Activated effector memory CD4-positive, alpha-beta T cell treated with Interleukin-2 at 50 U/mL for 16 hours (primary cell): ENCODE measurements at places on chromosomes 7 and 10.

DNA sequence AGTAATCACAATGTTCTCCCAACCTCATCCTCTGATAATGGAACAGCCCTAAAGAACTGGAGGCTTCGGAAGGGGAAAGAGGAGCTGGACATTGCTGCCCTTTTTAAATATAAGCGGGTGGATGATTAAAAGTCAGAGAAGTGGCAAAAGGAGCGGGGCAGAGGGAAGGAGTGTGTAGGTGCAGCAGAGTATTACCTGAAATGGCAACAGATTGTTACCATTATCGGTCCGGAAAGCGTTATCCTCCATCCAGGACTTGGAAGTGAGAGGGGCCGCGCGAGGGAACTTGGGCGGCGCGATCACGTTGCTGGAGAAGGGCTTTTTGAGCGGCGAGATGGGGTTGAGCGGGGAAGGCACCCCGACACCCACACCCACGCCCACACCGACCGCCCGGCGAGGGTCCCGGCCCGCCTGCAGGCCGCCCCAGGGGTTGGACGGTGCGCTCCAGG lies 51.7 kb downstream of the CPEB3 start:
- no peak for DNase-seq

DNA sequence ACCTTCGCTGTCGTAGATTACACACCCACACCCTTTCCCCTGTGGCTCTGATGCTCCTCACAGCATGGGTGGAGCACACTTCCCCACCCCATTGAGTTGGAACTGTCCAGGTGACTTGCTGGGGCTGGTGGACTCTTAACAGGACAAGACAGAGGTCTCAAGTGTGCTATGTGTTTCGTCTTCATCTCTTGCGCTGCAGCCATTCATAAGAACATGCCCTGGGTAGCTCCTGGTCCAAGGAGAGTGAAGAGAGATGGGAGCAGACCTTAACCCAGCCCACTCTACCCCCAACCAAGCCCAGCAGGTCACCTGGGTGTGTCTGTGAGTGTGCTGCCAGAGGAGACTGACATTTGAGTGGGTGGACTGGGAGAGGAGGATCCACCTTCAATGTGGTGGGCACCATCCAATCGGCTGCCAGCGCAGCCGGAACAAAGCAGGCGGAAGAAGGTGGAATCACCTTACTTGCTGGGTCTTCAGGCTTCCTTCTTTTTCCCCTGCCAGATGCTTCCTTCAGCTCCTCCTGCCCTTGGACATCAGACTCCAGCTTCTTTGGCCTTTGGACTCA lies 112.4 kb downstream of the HTR5A start:
- no peak for DNase-seq

- DNase-seq = peak; percentile 69
Measured at GRCh38 chr7:150451097-150451793, 815 bp downstream of the GIMAP8 start.

DNA sequence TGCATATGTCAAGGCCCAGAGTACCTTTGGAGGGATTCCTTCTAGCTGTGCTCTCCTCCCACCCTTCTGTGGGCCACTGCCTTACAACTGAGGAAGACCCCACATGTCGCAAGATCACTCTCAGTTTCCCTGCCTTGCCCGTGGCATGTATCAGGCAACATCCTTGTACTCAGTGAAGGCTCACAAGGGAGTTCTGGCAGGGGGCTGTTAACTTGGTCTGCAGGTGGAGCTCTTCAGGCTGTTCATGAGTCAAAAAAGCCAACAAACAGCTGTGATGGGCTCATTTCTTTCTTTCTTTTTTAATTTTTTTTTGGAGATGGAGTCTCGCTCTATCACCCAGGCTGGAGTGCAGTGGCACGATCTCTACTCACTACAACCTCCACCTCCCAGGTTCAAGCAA lies 513.0 kb upstream of the ANKRD30A start:
- no peak for DNase-seq

GRCh38 chr10:114697061-114697598 lies 39.1 kb upstream of the ABLIM1 start:
- DNase-seq = no peak

- no peak for DNase-seq
Measured at GRCh38 chr7:15652776-15653290, 33.6 kb downstream of the MEOX2 start.

DNA sequence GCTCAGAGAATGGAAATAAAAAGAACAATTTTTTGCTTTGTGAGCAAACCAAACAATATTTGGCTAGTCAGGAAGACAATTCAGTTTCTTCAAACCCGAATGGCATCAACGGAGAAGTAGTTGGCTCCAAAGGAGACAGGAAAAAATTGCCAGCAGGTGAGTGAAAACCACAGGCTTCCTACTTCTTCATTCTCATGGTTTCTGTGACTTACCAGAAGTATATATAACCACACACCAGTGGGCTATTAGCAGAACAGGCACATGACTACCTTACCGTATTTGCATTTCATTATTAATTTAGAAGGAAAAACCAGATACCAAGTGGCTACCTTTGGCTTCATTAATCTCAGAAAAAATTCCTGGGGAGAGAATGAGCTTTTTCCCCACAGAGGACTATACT lies 8.8 kb downstream of the TDRD1 start:
- no peak for DNase-seq

- no peak for DNase-seq
Measured at GRCh38 chr7:147968046-147968610, 622.4 kb upstream of the C7orf33 start.

DNA sequence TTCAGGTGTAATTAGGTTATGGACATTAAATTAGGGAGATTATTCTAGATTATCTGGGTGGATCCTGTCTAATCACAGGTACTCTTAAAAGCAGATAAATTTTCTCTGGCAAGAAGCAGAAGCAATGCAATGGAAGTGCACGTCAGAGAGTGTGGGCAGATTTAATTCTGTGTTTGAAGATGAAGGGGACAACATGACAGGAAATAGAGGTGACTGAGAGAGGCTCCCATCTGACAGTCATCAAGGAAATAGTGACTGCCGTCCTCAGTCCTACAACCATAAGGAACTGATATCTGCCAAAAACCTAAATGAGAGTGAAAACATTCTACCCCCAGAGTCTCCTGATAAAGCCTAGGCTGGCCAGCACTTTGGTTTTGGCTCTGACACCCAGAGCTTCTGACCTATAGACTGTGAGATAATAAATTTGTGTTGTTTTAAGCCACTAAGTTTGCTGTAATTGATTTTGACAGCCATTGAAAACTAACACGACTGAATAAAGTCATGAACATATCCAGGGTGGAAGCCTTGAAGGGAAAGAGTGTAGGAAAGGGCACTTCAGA lies 30.5 kb upstream of the DDX50 start:
- no peak for DNase-seq

DNA sequence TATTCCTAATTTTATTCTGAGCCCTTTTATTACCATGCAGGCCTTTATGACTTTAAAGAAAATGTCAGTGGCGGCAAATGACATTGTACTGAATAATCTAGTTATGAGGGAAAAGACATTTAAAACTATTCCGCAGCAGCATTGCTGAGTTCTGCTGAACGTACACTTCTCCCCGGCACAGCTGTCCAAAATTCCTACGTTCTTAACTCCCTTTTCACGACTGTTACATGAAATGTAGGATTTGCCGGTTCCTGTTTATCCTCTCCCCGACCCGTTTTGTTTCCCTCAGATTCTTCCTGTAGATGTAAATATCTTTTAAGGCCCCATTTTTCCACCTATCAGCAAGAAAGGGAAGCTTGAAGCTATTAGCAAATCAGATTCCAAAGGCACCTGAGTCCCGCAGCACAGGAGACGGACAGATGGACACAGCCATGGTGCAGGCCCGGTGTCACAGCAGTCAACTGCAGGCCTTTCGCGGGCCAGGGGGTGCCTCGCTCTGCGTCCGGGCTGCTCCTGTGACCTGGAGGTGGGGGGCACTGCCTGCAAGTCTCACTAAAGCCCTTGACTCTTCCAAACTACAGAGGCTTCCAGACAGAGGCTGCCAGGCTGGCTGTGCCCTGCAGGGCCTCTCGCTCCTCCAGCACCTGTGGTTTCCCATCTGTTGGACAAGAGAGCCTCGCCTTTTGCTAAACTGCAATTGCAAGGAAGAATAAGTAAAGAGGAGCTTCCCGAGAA lies 485.0 kb upstream of the MGMT start:
- DNase-seq = no peak

DNA sequence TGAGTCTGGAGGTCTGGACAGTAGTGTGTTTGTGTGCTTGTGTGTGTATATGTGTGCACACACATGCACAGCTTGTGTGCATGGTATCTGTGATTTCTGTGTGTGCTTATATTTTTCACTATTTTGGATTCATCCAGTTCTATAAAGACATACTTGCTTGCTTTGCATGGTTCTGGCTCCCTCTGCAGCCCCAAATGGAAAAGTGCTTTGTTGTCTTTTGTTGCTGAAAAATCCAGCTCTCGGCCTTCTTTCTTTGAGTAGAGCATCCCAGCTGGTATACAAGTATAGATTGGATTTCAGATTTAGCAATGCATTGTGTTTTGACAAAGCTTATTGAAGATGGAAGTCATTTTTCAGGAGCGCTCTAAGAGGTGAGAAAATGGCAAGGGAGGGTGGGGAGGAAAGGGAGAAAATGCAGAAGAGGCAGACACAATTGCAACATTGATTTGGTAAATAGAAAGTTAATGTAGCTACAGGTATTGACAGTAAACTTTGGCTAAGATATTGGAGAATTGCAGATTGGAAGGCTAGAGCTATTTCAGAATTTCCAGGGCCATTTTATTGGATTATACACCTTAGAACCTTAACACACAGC lies 333.9 kb downstream of the AUTS2 start:
- DNase-seq = no peak

DNA sequence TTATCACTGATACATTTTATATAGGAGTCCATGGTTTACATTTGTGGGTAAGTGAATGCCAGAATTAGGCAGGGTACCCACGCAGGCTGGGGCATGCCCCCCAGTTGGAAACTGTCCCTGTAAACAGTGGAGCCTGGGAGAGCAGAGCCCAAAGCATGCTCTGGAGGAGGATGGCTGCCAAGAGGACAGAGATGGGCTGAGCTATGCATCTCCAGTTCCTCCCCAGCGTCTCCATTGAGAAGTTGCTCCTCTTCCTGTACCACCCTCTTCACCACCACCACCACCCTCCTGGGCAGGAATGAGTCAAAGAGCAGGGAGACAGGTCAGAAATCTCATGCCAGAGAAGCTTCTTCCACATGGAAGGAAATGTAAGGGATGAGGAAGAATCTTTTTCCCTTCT lies 67.7 kb upstream of the KMT2E start:
- no peak for DNase-seq

DNA sequence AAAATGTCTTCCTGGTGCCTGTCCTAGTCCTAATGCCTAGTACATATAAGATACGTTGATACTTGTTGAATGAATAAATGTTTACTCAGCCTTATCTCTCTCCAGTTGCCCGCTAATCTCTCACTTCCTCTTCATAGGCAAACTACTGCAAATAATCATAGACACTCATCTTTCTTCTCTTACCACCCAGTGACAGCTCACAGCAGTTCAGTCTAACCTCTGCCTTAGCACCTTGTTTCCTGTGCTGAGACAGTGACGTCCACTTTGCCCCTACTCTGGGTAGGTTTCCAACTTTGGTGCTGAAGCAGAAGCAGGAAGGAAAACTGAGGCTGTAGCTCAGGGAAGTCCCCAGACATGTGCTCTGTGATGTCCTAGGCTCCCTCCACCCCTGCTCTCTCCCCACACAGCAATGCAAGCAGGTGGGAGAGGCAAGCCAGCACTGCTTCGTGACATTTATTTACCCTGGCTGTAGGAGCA lies 45.5 kb upstream of the RHOBTB1 start:
- DNase-seq = no peak

GRCh38 chr7:147593271-147594057 lies 997.1 kb upstream of the C7orf33 start:
- DNase-seq = no peak

DNA sequence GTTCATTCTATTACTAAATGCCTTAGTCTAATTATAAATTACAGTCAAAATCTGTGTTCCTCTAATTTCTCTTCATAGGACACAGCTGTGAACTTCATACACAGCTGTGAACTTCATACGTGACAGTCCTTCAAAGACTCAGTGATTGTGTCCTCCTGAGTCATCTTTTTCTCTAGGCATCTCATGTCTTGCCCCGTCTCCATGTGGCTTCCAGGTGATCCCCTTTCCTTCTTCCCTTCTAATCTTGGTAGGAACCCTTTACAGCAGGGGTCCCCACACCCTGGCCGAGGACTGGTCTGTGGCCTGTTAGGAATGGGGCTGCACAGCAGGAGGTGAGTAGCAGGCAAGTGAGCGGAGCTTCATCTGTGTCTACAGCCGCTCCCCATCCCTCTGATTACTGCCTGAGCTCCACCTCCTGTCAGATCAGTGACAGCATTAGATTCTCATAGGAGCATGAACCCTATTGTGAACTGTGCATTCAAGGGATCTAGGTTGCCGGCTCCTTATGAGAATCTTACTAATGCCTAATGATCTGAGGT lies 14.0 kb upstream of the EIF5AL1 start:
- no peak for DNase-seq

GRCh38 chr7:156833312-156833711 lies 59.7 kb downstream of the LMBR1 start:
- no peak for DNase-seq

- no peak for DNase-seq
Measured at GRCh38 chr10:59949608-59950007, 43.3 kb upstream of the CCDC6 start.

DNA sequence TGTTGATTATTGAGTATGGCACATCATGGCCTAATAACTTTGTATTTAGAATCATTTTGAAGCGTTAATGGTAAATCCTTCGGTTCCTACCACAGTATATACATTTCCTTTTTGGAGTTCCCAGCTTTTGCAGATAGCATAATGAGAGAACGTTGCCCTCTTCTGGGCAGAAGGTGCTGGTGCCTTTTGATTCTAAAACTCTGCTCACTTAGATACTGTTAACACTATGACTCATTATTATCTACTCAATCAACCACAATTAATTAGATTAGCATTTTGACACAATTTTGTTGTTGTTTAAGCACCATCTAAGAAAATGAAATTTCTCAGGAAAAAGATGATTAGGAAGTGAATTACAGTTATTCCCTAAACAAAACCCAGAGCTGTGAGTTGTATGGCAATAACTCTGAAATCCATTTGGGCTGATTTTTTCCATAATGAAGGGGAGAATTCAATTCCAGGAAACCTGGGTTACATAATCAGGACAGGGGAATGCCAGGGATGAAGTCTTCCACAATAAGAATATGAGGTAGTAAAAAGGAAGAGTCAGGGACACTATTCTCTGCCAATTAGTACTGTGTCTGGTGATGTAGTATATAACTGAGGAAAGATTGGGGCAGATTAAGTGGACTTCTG lies 11.5 kb upstream of the DLD start:
- DNase-seq = no peak

GRCh38 chr7:80309377-80309776 lies 174.7 kb downstream of the GNAI1 start:
- DNase-seq = no peak
